ENCODE measurements at places on chromosomes 2 and 18.

DNA sequence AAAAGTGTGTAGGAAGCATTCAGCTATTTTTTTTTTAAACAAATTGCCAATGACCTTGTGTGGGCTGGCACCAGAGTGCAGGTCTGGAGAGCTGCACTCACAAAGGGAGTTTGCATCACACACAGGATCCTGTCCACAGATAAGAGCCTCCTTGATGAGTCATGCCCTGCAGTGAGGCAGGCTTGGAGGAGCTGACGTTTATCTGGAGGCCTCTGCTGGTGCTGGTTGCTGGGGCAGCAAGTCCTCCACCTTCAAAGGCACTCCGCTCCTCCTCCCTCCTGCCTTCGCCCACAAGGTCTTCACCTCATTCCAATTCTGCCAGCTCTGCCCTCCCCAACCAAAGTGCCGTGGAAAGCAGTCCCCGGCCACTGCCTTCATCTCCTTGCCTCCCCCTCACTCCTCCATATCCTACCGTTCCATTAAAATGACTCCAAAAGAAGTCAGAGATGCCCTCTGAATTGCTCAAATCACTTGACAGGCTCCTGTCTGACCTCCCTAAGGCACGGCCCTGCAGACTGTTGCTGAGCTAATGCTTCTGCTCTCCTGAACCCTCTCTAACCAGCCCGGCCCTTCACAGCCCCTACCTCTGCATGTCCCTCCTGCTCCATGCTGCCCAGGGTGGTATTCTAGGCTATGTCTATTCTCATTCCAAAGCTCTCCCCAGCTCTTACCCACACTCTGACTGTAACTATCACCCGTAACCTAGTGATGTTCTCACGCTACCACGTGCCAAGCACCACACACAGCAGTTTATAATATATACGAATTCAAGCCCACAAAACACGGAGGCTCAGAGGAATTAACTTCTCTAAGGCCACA, 30.9 kb downstream of the LONRF2 start:
- DNase-seq = peak; percentile 37

DNA sequence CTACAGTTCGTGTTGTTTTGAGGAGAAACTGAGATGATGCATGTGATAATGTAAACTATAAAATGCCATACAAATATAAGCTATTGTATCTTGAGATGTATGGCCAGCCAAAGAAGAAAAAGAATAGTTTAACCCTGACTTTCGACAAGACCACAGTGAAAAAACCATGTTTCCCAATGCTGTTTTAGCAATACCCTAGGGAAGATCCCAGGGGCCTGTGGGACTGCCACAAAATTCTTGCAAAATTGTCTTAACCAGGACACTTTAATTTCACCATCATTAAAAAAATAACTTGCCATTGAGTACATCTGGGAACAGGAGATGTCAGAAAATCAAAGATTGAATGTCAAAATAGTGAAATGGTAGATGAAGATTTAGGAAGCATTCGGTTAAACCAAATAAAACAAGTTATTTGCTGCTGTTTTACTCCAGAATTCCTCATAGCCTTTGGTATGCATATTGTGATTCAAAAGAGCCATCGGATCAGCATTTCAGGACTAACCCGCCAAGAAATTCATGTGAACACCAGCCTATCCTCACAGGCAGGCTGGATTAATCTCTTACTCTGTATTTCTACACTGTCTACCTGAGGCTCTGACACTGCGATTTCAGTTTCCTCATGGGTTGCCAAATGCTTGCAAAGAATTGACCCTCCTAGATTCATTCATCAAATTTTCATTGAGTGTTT, 49.0 kb upstream of the SP3 start:
- no peak for DNase-seq

GRCh38 chr2:24749069-24749691, 44.0 kb downstream of the PTRHD1 start:
- DNase-seq = no peak

GRCh38 chr2:37770797-37771196, 99.4 kb upstream of the CDC42EP3 start:
- DNase-seq = no peak

DNA sequence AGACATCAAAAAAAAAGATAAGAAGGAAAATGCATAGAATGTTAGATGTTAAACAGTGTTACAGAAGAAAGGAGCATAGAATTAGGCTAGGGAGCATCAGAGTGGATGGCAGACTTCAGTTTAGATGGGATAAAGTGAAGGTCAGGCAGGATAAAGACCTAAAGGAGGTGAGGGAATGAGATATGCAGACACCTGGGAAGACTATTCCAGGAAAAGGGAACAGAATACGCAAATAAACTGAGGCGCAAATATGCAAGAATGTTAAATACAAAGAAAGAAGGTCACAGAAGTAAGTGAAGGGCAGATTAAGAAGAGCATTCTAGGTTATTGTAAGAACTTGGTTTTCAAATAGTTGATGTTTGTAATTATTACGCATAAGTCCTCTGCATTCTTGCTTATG, 116.3 kb upstream of the REG3A start:
- DNase-seq = no peak

GRCh38 chr2:231222318-231223000, 24.0 kb downstream of the ARMC9 start:
- no peak for DNase-seq

- DNase-seq = no peak
Measured at GRCh38 chr18:43236921-43237320, 40.4 kb downstream of the SYT4 start.

GRCh38 chr2:27347641-27348040, 8.9 kb downstream of the GTF3C2 start:
- no peak for DNase-seq

GRCh38 chr2:96866986-96867755, 2.7 kb downstream of the SEMA4C start:
- DNase-seq = no peak

DNA sequence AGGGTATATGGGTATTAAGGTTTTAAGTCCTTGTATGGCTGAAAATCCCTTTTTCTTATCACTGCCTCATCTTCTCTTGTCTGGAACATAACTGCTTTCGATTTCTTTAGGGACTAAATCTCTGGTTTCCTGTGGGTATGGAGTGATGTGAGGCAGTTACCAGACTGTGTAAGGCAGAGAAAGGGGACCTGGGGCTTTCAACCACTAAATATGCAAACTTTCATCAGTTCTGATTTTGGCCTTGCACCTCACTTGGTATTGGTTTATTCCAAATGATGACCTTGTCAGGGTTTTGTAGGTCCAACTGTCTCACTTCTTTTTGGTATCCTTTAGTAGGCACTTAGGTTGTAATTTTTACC, 9.3 kb downstream of the MAP4K4 start:
- DNase-seq = no peak

GRCh38 chr2:96262306-96262705, 3.5 kb downstream of the TMEM127 start:
- no peak for DNase-seq
